Spleen (tissue), 13 donors: ENCODE measurements at places on chromosomes 1 and 21. TPM values are rescaled to one million over a fixed set of nuclear protein-coding genes. Genes with fewer than 3 reads are reported as not detected.
A peak's percentile ranks its signal among the peaks of the same experiment; 100 is the strongest.

DNA sequence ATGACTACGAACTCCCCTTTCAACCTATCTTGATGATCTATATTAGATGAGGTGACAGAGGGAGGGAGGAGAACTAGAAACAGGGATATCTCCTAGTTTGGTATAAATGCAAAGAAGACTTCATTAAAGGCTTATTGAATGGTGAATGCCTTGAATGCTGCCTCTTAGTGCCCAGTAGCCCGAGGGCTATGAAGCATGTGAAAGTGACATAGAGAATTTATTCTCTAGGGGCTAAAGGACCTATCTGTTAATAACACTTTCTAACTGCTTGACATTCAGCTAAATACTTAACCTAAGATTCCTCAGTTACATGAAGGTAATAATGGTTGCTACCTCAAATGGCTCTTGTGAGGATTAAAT, 764.1 kb downstream of the LTN1 start:
- DNase-seq: no peak

- no peak for DNase-seq
Observed at GRCh38 chr1:8665833-8666232, 151.6 kb downstream of the RERE start.

The STYXL2 gene
- total RNA-seq: not detected

The SUCO gene
- 51.1 TPM for total RNA-seq

DNA sequence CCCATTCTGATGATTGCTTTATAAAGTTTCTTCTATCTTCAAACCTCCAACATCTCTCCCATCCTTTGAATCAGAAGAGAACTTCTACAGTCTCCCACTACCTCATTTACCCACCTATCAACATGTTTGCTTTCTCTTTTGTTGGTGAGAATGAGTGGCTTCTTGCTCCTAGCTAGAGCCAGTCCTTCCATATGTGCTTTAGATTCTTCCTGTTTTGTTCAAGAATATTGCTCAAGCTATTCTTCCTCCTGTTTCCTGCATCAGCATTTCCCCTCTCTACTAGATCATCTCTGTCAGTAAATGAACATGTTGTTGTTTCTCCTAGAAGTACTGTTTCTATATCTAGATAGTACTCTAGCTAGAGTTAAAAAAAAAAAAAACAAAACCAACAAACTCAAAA, 6.3 kb downstream of the ATF6 start:
- no peak for DNase-seq

DNA sequence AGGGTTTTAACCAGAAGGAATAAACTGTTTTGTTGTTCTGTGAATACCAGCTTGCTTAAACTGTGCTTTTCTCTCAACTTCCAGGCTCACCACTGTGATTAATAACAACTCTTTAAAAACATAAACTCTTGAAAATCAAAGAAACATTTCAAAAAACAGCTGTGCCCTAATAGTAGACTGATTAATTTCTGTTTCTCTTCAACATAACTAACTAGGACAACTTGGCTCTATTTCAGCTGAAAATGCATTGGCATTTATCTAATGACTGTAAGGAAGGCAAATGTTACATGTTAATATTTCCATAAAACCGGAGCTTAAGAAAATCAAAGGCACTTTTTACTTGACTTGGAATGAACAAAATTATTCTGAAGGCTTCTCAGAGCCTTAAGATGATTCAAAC, 656.1 kb upstream of the NEGR1 start:
- DNase-seq: no peak

DNA sequence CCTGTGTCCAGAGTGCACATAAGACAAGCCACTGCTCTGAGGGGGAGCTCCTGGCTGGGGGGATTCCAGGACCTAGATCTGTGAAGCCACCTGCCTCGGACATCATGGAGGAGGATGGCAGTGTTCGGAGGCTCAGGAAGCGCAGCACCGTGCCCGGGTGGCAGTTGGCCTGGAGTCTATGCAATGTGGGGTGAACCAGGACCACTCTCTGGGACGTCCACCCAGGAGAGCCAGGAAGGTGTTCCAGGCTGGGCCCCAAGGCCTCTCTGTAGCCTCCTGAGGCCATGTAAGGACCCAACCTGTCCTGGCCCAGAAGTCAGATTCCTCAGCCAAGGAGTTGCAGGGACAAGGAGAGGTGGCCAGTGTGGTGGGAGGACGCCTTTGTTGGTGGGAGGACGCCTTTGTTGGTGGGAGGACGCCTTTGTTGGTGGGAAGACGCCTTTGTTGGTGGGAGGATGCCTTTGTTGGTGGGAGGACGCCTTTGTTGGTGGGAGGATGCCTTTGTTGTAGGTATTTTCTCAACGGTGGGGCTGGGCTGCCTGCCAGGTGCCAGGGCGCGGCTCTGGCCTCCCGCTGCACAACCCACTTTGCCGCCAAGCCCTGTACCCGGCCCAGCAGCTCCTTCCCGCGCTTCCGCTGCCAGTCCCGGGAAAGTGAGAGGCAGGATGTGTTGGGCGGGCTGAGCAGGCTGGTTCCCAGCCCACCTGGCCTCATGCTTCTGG, 30.6 kb upstream of the BMP8B start:
- DNase-seq: no peak

DNA sequence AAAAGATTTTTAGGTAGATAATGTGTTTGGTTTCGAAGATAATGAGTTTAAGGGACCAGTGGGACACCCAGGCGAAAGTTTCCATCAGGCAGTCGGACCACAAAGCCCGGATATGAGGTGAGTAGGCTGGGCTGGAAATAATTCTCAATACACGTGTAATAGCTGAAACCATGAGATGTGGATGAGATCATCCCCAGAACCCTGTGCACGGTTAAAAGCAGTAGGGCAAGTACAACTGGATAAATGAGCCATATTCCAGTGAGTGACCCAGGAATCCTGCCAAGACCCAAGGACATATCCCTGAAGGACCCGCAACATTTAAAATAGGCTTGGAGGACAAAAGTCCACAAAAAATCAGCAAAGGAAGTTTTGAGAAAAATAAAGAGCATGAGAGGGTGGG, 21.5 kb upstream of the NHLH2 start:
- no peak for DNase-seq

GRCh38 chr1:50978144-50978851, 8.3 kb downstream of the CDKN2C start:
- peak; percentile 86 for DNase-seq

DNA sequence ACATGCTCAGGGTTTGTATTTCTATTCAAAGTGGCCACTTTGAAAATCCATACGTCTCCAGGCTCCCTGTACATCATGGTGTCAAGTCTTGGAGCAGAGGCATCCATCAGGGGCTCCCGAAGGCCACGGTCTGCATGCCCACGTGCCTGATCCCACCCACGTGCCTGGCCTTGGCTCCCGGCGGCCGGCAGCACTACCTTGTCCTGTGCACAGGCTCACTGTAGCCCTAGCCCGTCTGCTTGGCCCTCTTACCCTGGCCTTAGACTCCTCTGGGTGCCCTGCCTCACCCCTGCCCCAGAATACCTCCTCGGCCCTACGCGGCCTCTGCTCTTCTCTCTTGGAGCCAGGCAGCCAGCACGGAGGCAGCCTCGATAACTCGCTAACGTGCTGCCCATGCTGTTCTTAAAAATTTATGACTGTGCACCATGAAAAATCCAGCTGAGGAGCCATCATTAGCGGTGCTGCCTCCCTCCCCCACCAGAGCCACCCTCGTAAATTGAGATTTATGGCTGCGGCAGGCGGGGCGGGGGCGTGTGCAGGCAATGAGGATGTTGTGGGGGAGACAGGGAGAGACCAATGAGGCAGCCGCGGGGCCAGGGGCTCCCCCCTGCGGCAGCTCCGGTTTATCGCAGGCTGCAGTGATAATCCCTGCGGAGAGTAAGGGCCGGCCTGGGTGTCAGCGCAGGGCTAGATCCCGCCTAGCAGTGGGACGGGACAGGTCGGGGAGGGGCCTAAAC, 24.6 kb downstream of the DMAP1 start:
- DNase-seq: peak; percentile 84

The C1orf116 gene
- total RNA-seq: 0.27 TPM

- no peak for DNase-seq
Observed at GRCh38 chr1:218456444-218456843, 111.3 kb downstream of the TGFB2 start.

- no peak for DNase-seq
Observed at GRCh38 chr1:217498209-217498608, 132.7 kb downstream of the GPATCH2 start.

GRCh38 chr1:153534226-153534924, 1.4 kb downstream of the S100A6 start:
- no peak for DNase-seq

GRCh38 chr1:73635021-73635420, 563.0 kb downstream of the LRRIQ3 start:
- no peak for DNase-seq

GRCh38 chr1:237932816-237933215, 42.1 kb upstream of the ZP4 start:
- DNase-seq: no peak

The FMO3 gene
- not detected for total RNA-seq

The PCNX2 gene
- 21.6 TPM for total RNA-seq

DNA sequence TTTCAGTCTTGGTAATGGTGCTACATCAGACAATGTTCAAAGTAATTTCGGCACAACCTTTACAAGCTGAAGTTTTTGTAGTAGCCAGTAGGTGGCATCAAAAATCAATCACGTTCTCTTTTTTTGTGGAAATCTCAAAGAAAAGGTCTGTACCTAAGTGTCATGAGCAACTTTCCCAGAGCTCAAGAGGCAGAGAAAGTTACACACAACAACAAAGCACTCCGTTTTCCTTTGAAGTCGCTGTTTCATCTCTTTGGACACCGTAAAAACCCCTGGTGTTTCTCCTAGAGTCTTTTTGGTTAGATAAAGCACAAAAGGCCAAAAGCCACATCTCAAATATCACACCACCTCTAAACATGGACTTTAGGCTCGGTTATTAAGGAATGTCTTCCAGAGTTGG, 131.6 kb downstream of the LHX8 start:
- DNase-seq: no peak

The HSD3B2 gene
- total RNA-seq: not detected

- DNase-seq: no peak
Observed at GRCh38 chr21:29237110-29238052, 61.3 kb upstream of the BACH1 start.

DNA sequence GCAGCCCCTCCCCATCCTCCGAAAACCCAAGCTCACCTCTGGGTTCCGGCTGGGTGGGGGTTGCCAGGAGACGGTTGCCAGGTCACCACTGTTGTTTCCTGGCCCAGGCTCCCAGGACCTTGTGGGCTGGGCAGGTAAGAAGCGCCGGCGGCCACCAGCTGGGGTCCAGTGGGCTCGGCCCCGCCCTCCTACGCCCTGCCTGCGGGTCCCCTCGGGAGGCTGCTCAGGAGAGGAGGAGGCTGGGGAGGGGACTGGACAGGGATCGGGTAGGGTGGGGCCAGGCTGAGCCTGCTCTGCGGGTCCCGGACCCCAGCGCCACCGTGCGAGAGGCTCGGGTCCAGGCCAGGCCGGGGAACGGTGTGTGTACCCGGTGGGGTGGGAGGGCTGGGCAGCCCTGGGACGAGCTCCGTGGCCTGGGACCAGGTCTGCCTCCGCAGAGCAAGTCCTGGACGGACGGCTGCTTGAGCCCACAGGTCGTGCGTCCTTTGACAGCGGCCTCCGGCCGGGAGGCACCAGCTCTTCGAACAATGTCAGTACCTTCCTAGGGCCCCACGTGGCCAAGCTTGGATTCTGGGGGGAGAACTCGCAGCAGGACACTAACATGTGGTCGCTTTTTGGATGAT, at the start of gene TTLL10:
TTLL10 (plus strand) TSS at position 88 of the 623 bp plus-strand sequence. CDS start 5,336 bp downstream, outside the sequence.
- DNase-seq: peak; percentile 82

DNA sequence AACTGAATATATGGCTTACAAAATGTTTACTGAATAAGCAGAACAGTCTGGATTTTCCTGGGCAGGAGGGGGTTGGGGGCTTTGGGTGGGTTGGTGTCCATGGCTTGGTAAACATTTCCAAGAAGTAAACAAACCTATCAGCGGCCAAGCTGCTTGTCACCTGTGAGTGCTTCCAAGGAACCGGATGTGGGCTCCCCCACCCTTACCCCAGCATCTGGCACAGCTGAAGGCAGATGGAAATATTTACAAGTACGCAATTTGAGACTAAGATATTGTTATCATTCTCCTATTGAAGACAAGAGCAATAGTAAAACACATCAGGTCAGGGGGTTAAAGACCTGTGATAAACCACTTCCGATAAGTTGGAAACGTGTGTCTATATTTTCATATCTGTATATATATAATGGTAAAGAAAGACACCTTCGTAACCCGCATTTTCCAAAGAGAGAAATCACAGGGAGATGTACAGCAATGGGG, at the start of gene CLCA1:
CLCA1 (plus strand) TSS at position 427 of the 477 bp plus-strand sequence; CDS start at position 472, 45 bp downstream.
- DNase-seq: no peak

The UQCRHL gene
- total RNA-seq: 1.2 TPM

The MIXL1 gene
- total RNA-seq: 1.1 TPM

The ADAM30 gene
- not detected for total RNA-seq

- no peak for DNase-seq
Observed at GRCh38 chr1:21716169-21716568, 47.0 kb upstream of the RAP1GAP start.

The FCRL4 gene
- total RNA-seq: 0.46 TPM

DNA sequence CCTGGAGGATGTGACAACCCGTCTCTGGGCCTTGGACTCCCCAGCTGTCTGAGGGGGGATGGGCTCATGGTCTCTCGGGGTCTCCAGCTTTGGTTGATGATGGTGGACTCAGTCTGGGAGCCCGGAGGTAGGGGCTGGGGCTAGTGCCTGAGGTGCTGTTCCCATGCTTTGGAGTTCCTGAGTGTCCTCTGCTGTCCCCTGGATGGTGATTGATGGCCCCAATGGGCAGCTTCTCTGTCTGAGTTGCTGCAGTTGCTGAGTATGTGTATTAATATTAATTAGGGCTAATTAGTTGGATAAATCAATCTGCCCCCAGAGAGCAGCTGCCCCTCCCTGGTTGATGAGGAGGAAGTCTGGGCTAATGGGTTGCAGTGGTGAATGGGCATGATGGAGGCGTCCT, 30.6 kb downstream of the FAAH start:
- DNase-seq: no peak

DNA sequence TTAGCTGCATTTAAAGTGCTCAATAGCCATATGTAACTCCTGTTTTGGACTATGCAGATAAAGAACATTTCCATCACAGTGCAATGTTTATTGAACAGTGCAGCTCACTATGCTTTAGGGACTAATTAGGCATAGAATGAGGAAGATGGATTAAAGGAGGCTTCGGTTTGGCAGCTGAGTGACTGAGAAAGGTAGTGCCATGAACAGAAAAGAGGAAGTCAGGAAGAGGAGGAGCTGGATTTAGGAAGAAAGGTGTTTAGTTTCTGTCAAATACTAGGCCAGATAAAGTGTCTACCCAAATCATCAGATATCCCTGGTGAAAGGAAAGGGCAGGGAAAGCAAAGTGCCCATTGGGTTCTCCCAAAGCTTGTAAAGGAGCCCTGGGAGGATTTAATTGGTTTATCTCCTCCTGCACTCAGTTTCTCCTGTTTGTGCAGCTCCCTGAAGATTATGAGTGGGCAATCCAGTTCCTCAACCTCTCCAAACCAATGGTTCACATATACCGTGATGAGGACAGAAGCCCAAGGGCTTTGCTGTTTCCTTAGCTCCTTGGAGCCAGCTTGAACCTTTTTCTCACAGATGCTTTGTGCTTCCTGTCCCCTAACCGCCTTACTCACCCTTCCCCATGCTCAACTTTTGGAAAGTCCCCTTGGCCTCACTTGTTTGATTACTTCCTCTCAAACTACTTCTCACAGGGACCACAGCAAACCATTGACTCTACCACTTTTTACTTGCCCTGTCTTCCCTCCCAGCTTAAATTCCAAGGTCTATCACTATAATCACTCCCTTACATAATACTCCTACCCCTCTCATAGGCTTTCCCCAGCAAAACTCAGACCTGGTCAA, 3.5 kb upstream of the RAP1A start:
- no peak for DNase-seq

- DNase-seq: peak; percentile 88
Observed at GRCh38 chr1:215567491-215568298, 591 bp downstream of the KCTD3 start.
